CMK (cell line): ENCODE measurements at places on chromosomes 4 and X.

DNA sequence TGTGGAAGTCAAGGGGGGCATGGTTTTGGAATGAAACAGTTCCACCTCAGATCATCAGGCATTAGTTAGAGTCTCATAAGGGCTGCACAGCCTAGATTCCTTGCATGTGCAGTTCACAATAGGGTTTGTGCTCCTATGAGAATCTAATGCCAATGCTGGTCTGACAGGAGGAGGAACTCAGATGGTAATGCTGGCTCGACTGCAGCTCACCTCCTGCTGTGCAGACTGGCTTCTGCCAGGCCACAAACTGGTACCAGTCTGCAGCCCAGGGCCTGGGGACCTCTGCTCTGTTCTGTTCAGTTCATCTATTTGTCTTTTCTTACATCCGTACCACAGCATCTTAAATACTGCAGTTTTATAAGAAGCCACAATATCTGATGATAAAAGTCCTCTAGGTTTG, 12.2 kb upstream of the MSL3 start:
- DNase-seq, result no peak

DNA sequence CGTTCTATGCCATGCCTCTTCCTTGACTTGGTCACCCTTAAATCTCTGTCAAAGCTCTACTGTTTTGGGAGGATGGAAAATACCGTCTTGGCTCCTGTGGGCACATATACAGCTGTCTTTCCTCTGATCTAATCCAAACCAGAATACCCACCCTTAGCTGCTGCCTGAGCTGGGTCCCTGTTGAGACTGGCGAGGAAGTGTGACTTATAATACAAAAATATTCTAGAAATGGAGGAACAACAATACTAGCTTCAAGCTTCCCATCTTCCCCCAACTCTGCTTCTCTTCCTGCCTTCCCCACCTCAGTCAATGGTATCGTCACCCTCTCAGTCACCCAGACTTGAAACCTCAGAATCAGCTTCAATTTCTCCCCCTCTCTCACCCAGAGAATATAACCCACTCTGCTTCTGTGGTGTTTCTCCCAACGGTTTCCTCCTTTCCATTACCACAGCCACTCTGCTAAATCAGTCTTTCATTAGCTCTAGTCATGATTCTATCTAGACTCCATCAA, 599 bp upstream of the IL2RG start:
- no peak for DNase-seq

DNA sequence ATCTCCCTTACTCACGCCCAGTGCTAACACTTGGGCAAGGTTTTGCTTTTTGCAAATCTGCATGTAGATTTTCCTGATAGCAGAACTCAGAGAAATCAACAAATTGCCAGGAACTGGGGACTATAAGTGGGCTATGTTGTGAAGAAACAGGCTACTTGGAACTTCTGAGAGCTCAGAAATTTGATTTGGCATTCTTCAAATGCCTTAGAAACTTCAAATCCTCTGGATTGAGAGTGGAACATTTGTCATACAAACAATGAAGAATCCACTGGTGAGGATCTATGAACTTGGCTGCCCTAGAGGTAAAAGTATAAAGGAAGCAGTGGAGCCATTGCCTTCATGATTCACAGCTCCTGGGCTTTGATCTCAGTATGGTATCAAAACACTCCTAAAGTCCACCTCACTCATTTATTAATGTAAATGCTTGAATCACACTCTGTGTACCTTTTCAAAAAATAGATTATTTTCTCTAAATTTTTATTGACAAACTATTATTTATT, 126.0 kb downstream of the GLRA3 start:
- DNase-seq, result no peak

DNA sequence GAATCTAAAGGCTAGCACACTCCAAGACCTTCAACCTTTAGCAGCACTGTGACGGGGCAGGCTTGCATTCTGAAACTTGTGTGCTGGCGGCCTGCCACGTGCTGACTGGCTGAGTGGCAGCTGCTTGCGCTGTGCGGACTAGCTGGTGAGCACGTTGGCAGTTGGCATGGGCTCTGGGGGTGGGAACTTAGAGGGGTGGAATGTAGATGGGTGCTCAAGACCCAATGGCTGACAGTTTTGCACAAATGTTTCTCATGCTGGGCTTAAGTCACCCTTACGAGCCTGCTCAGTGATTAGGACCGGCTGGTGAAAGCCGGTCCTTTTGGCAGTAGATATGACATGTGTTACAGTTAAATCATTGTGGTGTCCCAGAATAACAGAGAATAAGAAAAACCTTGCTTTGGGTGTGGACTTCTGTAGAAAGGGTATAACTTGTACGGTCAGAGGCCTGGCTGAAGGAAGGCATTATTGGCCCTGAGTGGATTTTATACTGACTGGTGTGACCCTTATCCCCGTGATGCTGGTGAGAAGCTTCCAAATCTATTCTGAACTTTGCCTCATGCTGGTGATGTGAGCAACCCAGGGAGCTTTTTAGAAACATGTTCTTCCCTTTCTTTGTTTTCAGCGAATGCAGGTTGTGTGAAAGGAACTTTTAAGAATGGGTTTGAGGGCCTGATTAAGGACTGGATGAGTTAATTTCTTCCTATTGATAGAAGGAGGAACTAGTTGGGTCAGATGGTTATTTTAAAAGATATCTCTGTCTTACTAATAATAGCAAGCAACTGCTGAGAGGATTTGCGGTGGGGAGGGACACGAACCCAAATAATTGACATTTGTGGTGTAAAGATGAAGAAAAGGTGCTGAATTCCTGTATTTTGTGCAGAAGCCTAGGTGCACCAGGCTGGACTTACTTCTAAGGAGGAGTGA, 107.4 kb upstream of the SLC4A4 start:
- DNase-seq, result no peak

DNA sequence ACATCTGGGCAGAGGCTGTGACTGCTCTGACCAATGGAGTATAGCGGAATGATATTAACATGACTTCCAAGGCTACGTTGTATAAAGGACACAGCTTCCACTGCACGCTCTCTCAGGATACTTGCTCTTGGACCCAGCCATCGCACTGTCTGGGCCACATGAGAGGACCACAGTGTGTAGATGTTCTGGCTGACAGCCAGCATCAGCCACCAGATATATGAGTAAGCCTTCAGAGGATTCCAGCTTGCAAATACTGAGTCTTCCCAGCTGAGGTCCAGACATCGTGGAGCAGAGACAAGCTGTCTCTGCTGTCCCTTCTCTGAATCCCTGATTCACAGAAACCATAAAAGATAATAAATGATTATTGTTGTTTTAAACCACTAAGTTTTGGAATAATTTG, 146.8 kb upstream of the USP9X start:
- DNase-seq, result no peak

- no peak for DNase-seq
Measured at GRCh38 chr4:135368831-135369230, 1167.2 kb upstream of the PABPC4L start.

GRCh38 chr4:148982200-148982599, 540.0 kb upstream of the NR3C2 start:
- DNase-seq, result no peak

DNA sequence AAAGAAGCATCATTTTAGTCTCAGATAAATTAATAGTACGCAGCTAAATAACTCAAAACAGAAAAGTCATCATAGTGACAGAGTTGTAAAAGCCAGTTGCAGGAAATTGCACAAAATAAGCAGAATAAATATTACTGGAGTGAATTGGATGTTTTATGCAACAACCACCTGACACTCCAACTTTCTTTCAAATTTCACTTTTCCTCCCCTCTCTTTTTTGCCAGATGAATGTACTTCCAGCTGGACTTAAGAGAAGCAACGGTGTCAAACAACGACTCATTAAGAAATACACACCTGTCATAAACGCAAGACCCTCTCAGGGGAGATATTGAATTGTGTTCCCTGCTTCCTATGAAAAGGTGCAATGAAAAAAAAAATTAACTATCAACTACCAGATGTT, 120.2 kb upstream of the HCCS start:
- DNase-seq, result no peak

GRCh38 chr4:1376841-1377605, 29.2 kb downstream of the NKX1-1 start:
- no peak for DNase-seq

DNA sequence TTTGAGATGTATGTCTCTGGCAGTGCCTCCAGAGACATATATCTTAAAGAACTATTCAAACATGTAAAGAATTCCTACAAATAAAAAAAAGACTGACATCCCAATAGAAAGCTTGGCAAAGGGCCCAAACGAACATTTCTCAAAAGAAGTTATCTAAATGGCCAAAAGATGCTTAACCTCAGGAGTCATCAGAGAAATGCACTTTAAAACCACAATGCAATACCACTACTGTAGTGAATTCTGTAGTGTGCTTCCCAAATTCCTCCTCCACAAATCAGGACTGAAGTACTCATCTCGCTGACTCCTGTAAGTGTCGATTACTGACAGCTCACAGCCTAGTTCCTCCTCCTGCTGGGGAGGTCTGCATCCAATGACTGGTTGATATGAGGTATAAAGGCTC, 129.0 kb upstream of the MAMLD1 start:
- no peak for DNase-seq

GRCh38 chrX:85561231-85561630, 181.8 kb upstream of the POF1B start:
- no peak for DNase-seq

- DNase-seq, result no peak
Measured at GRCh38 chr4:66927937-66928336, 617.4 kb downstream of the CENPC start.

DNA sequence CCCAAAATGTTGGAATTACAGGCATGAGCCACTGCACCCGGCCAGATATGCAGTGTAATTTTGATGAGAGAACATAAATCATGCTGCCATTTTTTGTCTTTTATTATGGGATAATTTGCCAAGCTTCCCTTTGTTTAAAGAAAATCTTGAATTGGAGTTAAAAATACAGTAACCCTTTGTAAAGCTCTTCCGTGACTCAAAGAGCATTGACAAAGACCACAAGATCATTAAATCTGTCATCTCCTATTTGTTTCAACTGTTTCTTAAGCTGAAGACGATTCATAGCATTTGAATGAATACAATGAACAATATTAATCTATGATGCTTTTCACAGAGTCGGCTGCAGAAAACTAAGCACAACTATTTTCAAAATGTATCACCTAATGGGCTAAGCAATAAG, 132.6 kb downstream of the ANAPC4 start:
- DNase-seq, result no peak

- DNase-seq, result no peak
Measured at GRCh38 chrX:20479896-20480295, 213.2 kb upstream of the RPS6KA3 start.

- DNase-seq, result no peak
Measured at GRCh38 chr4:82458729-82459128, 28.3 kb downstream of the ENOPH1 start.

DNA sequence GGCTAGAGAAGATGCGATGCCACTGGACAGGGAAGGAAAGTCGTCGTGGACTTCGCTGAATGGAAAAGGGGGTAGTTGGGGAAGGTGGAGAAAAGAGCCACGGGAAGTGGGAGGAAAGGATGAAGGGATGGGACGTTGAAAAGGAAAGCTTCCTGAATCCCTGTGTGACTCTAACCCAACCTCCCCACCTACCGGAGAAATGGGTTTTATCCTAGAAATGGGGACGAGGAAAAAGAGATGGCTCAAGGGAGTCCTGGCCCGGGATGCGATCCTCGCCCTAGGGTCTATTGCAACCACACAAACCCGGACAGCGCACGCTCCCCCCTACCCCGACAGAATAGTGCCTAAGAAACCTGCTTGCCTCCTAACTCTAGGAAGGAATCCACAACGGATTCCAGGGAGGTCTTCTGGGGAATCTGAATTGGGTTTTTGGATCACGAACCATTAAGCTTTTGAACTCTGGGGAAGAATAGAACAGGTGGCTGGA, 738 bp upstream of the TSPAN5 start:
- DNase-seq, result no peak
